CD4-positive, alpha-beta memory T cell (primary cell): ENCODE measurements at places on chromosomes 13 and 19.
A peak's percentile ranks its signal among the peaks of the same experiment; 100 is the strongest.

DNA sequence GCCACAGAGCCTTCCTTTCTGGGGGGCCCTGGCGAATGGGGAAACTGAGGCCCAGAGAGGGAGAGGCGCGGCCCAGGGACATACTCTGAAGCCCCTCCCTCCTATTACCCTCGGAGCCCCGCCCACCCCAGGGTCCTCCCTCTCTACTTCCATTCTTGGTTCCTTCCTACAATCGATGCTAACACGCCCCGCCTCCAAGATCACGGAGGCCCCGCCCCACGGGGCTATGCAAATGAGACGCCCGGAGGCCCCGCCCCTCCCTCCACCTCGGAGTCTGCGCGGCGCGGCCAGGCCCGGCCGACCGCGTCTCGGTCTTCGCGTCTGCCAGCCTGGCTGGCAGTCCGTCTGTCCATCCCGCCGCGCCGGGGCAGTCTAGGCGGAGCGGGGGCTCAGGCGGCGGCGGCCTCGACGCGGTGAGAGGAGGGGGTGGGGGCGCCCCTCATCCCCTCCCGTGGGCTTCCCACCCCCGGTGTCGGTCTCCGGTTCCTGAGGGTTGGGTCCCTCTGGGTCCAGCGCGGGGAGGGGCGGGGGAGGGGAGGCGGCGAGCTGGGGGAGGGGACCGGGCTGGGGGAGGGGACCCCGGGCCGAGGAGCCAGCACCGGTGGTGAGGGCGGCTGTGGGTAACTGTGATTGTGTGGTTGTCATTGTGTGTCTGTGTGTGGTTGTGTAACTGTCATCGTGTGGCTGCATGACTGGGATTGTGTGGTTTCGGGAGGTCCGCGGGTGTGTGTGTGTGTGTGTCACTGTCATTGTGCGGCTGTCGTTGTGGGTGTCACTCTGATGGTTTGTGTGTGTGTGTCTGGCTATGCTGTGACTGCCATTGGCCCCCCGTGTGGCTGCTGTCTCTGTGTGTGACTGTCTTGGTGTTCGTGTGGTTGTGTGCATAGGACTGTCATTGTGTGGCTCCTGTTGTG, at the start of gene PLPPR2:
Gene PLPPR2, plus strand, starts transcription at position 273 of the 914 bp plus-strand sequence. CDS start 2,242 bp downstream, outside the sequence.
- peak; percentile 83 for DNase-seq

DNA sequence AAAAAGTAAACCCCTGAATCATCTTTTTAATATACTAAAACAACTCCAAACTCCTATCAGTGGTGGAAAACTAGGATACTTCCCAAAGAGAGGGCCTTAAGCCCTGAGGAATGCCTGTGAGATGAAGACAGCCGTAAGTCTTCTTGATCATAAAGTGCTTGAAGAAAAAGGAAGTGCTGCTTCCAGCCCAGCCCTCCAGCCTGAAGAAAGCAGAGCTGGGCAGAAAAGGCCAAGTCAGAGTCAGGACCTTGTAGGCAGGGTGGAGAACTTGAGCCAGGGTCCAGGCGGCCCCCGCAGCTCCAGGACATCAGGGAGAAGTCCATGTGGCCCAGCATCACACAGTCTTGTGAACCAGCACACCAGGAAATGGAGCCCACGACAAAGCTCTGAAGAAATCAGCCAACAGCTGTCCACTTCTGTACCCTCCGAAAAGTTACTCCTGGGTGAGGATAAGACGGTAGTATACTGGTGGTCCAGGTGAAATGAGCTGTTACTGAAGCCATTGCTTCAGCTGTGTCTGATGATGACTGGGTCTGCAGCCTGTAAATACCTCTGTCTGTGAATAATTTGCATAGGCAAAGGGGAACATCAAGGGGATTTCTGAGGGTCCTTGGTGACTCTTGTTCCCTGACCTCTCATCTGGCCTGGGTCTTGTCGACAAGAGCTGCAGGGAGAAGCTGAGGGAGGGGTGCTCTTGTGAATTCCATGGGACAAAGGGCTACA, 18.7 kb upstream of the CRYL1 start:
- no peak for DNase-seq

- DNase-seq: no peak
Observed at GRCh38 chr13:37775871-37776270, 93.7 kb downstream of the TRPC4 start.

DNA sequence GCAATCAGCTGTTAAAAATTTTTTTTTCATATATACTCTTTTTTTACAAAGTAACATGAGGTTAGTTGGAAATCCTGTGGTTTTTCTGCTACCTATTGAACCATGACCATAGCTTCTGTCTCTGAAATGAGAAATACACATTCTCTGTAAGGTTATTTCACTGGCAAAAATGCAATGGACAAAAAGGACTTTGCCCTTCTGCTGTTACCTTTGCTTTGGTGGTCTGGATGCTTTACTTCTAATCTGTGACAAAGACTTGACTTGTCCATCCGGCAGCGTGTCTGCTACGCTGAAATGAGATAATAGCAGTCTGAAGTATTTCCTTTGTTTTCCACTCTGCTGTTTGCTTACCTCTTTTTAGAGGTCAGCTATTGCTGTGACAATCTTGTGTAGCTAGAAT, 412.8 kb downstream of the SLITRK6 start:
- no peak for DNase-seq

DNA sequence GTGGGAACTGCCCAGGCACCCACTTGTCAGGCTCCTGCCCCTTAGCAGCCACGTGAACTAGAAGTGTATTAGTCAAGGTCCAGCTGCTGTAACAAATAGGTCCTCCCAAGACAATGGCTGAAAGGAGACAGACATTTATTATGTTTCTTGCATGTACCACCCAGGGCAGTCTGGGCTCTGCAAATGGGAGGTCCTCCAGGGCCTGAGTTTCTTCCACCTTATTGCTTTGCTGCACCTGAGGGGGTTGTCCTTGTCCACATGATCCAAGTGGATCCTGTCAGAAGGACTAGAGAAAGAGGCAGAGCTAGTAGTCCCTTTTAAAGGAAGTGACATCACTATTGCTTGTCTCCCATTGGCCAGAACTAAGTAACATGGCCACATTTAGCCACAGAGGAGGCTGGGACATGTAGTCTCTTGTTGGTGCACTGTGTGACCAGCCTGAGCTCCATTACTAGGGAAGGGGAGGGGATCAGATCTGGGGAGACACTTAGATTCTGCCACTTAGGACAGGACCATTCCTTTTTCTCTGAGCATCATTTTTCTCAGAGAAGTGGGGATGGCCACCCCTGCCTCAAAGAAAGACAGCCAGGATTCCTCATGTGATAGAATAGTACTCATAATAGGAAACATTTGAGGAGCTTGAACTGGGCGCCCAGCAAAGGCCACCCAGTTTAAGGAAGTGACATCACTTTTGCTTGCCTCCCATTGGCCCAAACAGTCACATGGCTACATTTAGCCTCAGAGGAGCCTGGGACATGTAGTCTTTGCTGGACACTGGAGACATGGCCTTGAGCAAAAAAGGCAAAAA, 15.1 kb downstream of the CC2D1A start:
- DNase-seq: peak; percentile 17

DNA sequence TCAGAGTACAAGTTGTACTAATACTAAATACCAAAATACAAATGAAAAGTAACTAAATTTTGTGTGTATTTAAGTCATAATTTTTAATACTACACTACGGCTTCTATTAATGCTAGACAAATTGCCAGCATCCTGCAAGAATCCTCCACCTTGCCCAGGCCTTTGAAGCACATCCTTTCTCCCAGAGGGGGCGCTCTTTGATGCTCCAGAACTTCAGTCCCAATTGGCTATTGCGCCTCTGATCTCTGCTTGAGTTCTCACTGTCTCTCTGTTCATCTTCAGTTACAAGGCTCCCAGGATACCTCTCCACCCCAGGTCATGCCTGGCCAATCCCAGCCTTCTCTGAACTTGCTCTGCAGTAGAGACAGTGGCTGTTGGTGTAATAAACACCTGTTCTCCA, 141.0 kb downstream of the DCLK1 start:
- DNase-seq: no peak

DNA sequence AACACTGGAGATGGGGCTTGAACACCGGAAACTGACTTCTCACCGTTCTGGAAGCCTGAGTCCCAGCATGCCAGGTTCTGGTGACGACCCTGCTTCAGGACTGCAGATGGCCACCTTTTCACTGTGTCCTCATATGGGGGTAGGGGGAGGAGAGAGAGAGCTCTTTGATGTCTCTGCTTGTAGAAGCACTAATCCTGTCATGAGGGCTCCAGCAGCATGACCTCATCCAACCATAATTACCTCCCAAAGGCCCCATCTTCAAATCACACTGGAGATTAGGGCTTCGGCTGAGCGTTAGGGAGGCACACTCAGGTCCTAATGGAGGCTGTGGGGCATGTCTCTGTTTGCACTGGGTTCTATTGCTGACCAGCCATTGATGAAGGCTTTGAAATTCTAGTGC, 255.3 kb downstream of the TEX29 start:
- DNase-seq: no peak

GRCh38 chr13:112947796-112948195, 21.2 kb upstream of the MCF2L start:
- DNase-seq: no peak

DNA sequence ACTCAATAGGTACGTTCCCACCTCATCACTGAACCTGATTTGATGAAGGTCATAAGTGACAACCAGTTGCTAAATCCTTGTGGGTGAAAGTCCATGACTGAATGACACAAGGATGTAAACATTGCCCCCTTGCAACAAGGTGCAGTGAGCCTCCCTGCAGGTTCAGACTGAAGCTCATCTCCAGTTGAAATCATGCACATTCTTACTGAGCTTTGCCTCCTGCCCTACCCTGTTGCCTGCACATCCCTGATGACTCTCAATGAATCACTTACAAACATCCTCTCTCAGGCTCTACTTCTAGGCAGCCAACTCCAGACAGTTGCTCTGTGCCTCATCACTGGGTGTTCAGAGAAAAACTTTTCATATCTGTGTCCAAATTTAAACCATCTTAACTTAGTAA, 42.5 kb upstream of the ARGLU1 start:
- no peak for DNase-seq

GRCh38 chr13:29568731-29569130, 26.8 kb downstream of the SLC7A1 start:
- no peak for DNase-seq

- DNase-seq: no peak
Observed at GRCh38 chr19:49997709-49998108, 27.5 kb downstream of the VRK3 start.

DNA sequence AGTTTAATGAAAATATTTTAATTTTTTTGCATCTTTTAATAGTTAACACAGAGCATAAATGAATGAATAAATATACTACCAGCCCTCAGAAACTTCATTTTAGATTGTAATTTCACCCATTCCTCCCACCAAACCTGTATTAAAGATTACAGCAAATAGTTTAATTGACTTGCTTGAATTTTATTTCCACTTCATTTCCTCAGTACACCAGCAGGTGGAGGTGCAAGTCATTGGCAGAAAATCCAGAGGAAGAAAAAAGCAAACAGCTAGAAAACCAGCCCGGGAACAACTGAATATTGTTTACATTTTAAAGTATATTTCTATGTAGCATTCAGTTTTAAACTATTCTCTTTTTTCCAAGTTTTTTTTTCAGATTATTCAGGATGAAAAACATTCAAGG, 177.8 kb downstream of the OLFM4 start:
- DNase-seq: no peak

- no peak for DNase-seq
Observed at GRCh38 chr19:13959962-13960862, 7.9 kb downstream of the DCAF15 start.

- no peak for DNase-seq
Observed at GRCh38 chr19:33388231-33388724, 14.8 kb downstream of the CEBPG start.

- DNase-seq: no peak
Observed at GRCh38 chr19:54268936-54269335, 11.9 kb upstream of the LILRB5 start.

- no peak for DNase-seq
Observed at GRCh38 chr19:4416268-4416667, 13.8 kb downstream of the CHAF1A start.

GRCh38 chr19:46902402-46902766, 41.6 kb downstream of the ARHGAP35 start:
- DNase-seq: no peak

GRCh38 chr19:2840794-2841791, at the start of gene ZNF555:
Gene ZNF555, plus strand, starts transcription at chr19:2841475. Its CDS starts 98 bp downstream, at chr19:2841573.
- peak; percentile 99 for DNase-seq

- no peak for DNase-seq
Observed at GRCh38 chr19:18388960-18389725, 3.2 kb downstream of the GDF15 start.

GRCh38 chr19:6720369-6721137, at the start of gene C3:
Gene C3, minus strand, starts transcription at chr19:6720650. Its CDS starts 61 bp downstream, at chr19:6720589.
- DNase-seq: no peak

GRCh38 chr13:111922086-111922485, 144.9 kb upstream of the SOX1 start:
- no peak for DNase-seq

DNA sequence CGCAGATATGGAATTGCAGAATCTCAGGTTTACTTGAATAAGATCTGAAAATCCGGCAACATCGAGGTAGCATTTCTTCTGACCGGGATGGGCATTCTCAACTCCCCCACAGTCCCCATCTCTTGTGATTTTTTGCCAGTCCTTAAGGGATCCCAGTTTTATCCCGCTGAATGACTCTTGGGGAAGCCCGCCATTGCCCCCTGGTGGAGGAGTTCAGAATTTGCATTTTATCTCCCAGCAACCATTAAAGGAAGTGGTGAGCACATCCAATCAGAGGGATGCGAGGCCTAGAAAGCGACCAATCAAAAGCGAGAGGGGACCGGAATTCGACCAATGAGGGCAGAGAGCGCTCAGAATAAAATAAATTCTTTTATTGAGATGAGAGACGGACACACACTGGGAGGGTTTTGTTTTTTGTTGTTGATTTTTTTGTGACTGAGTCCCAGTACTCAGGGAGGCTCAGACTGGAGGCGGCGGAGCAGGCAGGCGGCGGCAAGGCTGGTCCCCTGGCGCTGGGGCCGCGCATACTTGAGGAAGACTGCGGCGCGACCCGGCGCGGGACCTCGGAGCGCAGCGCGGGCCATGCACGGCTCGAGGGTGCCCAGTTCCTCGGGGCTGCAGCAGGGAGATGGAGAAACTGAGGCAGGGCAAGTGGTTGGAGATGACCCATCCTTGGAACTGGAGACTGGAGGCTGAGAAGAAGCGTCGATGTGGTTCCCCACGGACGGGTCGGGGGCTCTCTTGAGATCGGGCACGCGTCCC, 3.9 kb upstream of the TTC9B start:
- DNase-seq: peak; percentile 84

GRCh38 chr19:12789098-12789903, 2.0 kb upstream of the JUNB start:
- no peak for DNase-seq

GRCh38 chr19:45768655-45768983, 433 bp downstream of the SIX5 start:
- peak; percentile 33 for DNase-seq

DNA sequence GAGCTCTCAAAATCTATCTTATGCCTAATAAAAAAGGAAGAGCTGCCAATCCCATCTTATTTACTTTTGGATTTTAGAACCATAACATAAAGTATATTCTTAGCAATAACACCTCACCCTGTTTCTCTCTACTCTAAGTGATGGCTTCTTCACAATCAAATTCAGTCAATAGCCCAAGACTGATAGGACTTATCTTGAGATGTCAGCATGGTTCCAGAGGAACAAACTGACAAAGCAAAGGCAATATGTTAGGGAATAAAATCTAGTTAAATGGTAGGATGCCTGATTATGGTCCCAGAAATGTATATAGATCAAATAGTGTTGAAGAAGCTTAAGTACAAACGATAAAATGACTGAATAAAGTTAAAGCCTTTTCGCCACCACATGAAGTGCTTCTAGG, 36.3 kb downstream of the DACH1 start:
- DNase-seq: no peak
